ENCODE measurements at places on chromosomes 1 and 21.

- DNase-seq, result no peak
Measured at GRCh38 chr21:37899146-37899545, 17.1 kb downstream of the KCNJ6 start.

GRCh38 chr1:171961861-171962260, 120.6 kb downstream of the DNM3 start:
- no peak for DNase-seq

DNA sequence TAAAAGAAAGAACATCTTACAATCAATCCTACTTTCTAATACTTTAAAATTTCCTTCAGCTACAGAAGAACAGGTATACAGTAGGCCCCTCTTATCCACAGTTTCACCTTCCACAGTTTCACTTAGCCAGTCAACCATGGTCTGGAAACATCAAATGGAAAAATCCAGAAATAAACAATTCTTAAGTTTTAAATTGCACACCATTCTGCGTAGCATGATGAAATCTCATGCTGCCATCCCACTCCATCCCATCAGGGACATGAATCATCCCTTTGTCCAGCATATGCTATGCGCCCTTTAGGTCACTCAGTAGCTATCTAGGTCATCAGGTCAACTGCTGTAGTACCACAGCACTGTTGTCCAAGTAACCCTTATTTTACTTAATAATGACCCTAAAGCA, 67.7 kb downstream of the HSF2BP start:
- DNase-seq, result no peak

- no peak for DNase-seq
Measured at GRCh38 chr1:228736844-228737445, 1.7 kb downstream of the RHOU start.

DNA sequence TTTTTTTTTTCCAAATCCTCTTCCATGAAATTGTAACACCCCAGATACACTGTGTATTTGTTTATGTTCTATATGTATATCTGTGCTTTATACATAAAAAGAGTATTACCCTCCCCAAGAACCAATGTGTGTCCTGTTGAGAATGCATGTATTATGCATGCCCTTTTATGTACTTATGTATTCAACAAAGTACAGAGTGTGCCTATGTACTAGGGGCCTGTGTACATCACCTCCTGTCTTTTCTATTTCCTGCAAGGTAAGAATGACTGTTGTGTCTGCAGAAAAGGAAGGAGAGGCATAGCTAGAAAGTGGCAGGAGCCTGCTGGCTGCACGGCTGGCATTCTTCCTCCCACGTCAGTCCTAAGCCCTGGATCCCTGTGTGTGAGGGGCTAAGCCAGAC, 7.0 kb downstream of the TMEM61 start:
- DNase-seq, result no peak

GRCh38 chr1:53219711-53220110, 723 bp downstream of the CZIB start:
- no peak for DNase-seq
